ENCODE measurements at places on chromosomes 5 and 9.
A peak's percentile ranks its signal among the peaks of the same experiment; 100 is the strongest.

DNA sequence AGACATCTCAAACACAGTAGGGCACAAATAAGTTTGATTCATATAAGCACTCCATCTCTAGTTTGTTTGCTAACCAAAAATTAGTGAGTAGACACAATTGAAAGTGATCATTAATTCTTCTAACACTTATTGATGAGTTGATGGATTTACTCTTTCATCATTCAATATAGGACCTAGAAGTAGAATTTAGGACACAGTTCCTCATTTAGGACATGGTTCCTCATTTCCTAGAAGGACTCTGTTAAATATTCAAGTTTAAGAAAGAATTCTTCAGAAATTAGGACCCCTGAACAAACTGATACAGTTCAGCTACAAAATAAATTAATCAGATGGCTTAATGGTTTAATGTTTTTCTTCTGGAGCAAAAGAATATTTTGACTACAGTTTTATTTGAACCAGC lies 143.5 kb upstream of the PRR16 start:
- no peak for DNase-seq

- DNase-seq = no peak
Measured at GRCh38 chr9:526904-527591, 312.4 kb downstream of the DOCK8 start.

GRCh38 chr9:91905991-91906469 lies 44.0 kb downstream of the ROR2 start:
- DNase-seq = peak; percentile 37

DNA sequence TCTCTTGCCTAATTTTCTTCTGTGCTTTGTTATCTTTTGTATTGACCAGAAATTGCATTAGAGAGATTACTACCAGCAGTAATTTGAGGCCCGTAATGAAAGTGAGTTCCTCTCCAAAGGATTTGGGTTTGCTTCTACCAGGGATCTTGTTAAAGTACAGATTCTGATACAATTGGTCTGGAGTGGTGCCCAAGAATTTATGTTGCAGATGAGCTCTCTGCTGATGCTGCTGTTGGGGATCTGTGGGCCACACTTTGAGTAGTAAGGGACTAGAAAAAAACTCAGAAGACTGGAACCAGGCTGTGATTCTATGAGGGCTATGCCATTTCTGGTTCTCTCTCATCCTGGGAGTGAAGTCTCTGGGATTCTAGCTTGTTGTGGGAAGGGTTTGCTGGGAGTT lies 192.2 kb downstream of the SEC61B start:
- DNase-seq = no peak

DNA sequence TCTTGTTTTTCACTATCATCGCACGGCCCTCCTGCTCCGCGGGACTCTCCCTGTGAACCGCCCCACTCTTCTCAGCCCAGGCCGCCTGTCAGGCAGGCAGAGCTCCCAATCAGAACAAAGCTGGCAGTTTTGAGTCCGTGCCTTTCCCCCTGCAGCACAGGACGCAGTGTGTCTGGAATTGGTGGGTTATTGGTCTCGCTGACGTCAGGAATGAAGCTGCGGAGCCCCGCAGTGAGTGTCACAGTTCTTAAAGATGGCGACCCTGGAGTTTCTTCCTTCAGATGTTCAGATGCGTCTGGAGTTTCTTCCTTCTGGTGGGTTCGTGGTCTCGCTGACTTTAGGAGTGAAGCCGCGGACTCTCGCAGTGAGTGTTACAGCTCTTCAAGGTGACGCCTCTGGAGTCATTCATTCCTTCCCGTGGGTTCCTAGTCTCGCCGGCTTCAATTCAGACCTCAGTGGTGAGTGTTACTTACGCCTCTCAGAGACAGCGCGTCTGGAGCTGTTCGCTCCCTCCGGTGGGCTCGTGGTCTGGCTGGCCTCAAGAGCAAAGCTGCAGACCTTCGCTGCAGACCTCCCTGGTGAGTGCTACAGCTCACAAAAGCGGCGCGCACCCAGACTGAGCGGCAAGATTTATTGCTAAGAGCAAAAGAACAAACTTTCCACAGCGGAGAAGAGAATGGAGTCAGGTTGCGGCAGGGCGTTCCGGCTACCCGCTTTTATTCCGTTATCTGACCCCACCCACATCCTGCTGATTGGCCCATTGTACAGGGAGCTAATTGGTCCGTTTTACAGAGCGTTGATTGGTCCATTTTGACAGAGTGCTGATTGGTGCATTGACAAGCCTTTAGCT lies 7.4 kb downstream of the ZDHHC11B start:
- no peak for DNase-seq

DNA sequence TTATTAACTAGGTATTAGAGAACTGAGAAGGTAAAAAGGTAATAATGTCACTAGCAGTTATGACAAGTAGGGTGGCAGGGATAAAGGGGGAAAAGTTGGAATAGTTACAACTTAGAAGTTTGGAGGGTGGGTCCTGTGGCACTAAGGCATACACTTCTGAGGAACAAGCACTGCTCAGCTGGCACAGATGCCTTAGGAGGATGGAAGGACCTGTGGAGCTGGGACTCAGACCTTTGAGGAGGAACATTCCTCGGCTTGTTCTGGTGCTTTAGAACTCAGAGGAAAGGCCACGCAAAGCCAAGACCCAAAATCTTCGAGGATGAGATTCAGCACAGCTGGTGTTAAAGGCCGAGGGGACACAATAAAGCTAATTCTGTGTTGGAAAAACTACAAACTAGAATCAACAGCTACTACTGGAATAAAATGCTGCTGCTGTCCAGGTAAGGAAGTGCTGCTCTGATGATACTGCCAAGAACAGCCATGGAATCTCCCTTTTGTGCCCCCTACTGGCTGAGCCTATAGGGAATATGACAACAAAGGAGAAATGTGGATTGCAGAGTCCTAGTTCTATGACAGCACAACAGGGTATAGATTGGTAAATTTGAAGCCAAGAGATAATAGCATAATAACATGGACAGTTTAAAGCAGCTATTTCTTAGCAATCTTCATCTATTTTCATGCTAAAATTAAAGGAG lies 126.7 kb downstream of the SLC25A46 start:
- no peak for DNase-seq

DNA sequence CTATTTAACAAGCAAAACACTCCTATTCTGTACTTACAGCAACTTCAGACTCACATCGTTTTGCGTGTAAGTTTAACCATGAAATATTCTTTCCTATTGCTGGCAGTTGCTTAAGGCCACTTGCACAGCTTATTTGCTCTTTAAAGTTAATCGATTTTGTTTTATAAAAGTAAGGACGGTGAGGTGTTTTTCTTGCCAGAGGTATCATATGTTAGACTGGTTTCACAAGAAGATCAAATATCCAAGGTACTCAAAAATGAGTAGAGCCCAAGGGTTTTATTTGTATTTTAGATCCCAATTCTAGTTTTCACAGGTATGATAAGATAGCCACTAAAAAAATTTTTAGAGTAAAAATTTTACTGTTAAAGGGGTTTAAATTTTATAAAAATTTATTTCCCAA lies 16.2 kb downstream of the CLINT1 start:
- DNase-seq = no peak

- DNase-seq = peak; percentile 18
Measured at GRCh38 chr5:109413458-109413857, 3.7 kb upstream of the PJA2 start.

- no peak for DNase-seq
Measured at GRCh38 chr9:95215336-95215898, 102.1 kb downstream of the FANCC start.

- DNase-seq = no peak
Measured at GRCh38 chr5:91058575-91058974, 324.5 kb downstream of the ARRDC3 start.

GRCh38 chr5:42858031-42858643 lies 46.4 kb upstream of the SELENOP start:
- DNase-seq = peak; percentile 98

DNA sequence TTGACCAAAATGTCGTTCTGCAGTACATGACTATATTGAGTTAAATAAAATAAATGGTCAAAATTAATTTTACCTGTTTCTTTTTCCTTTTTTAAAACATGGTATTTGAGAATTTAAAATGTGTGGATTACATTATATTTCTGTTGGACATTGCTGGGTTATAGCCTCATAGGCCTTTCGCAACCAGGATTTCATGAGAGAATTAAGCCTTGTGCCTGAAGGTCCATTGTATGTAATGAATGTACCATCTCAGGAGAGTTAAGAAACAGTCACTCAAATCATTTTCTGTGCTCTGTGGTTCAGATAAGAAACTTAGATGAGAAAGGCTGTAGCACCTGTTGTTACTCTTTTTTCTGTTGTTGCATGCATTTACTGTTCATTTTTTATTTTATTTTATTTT lies 103.5 kb downstream of the ANGPTL2 start:
- DNase-seq = no peak

GRCh38 chr9:137227054-137227852 lies at the start of gene RNF224:
TSS of gene RNF224 (plus strand) at chr9:137227502. CDS start at chr9:137228336, 834 bp downstream.
- peak; percentile 52 for DNase-seq

GRCh38 chr9:98191671-98192502 lies 550 bp downstream of the CORO2A start:
- no peak for DNase-seq

Data from pons (tissue), 1 donor.